ENCODE measurements at places on chromosomes 4 and X. TPM values are rescaled to one million over a fixed set of nuclear protein-coding genes. Genes with fewer than 3 reads are reported as not detected.

GRCh38 chrX:135086197-135086854 lies 34.0 kb downstream of the ETDB start:
- peak; percentile 42 for DNase-seq

DNA sequence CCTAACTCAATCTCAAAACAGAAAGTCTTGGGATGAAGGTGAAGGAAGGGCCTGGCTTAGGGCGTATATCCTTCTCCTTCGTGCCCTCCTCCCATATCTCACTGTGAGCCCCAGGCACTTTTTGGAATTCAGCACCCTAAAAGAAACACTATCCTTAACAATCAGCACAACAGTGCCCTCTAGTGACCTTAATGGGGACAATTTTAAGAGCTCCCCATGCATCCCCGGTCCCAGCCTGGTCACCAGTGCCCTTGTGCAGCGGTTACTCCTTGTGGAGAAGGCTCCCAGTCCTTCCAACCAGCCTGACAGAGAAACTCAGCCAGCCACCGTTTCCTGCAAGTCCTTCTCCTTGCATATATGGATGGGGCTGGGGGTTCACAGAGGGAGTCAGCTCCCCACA lies 4.2 kb downstream of the PAK3 start:
- DNase-seq: peak; percentile 16

- no peak for DNase-seq
Observed at GRCh38 chrX:16804923-16805464, 18.7 kb downstream of the TXLNG start.

DNA sequence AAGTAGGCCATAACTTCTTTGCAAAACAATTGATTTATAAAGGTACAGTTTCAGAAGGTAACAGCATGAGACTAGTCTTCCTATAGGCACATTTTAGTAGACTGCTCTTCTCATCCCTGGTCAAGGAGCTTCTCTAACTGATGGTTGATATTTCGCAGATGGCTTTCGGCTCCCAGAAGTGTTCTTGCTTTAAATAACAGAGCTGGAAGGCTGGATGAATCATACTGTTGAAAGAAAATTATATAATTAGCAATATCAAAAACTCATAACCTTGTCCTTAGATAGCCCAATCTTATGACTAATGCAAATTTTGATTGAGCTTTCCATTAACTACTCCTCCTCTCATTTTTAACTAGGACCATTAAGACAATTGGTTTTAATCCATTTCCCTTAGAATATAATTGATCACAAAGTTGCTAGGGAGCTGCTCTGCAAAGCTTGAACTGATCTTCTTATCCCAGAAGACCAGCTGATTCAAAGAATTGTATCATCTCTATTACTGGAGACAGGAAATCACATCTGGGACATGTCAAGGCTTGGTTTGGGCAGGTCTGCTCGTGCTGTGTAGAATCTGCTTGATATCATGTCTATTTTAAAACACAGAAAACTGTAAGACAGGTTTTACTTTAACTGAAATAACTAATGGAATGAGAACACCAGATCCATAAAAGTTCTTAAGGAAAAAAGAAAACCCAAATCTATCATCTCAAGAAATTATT lies 38.6 kb downstream of the CENPU start:
- DNase-seq: no peak

GRCh38 chr4:2255501-2256155 lies 6.3 kb downstream of the MXD4 start:
- DNase-seq: no peak

The SYN1 gene
- polyA plus RNA-seq: 8.8 TPM

The SPANXN3 gene
- polyA plus RNA-seq: not detected
